ENCODE measurements at places on chromosomes 11 and 22.

DNA sequence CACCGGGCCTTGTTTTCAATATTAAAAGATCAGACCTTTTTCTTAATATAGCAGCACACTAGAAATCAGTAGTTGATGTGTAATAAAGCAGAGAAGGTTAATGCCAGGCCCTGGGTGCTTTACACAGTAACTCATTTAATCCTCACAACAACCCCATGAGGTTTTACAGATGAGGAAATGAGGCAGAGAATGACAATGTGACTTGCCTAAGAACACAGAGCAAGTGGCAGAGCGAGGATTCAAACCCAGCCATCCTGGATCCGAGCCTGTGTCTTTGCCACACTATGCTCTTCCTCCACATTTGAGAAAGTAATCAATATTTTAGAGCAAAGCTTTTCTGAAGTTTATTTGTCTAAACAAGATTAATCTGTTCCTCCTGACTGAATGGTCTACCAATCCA, 7.2 kb downstream of the JAML start:
- H3K4me1 ChIP-seq = no peaks in the 10 kb centered on the region
- no peak for DNase-seq
- no peak overlapping the region for H3K4me3 ChIP-seq

DNA sequence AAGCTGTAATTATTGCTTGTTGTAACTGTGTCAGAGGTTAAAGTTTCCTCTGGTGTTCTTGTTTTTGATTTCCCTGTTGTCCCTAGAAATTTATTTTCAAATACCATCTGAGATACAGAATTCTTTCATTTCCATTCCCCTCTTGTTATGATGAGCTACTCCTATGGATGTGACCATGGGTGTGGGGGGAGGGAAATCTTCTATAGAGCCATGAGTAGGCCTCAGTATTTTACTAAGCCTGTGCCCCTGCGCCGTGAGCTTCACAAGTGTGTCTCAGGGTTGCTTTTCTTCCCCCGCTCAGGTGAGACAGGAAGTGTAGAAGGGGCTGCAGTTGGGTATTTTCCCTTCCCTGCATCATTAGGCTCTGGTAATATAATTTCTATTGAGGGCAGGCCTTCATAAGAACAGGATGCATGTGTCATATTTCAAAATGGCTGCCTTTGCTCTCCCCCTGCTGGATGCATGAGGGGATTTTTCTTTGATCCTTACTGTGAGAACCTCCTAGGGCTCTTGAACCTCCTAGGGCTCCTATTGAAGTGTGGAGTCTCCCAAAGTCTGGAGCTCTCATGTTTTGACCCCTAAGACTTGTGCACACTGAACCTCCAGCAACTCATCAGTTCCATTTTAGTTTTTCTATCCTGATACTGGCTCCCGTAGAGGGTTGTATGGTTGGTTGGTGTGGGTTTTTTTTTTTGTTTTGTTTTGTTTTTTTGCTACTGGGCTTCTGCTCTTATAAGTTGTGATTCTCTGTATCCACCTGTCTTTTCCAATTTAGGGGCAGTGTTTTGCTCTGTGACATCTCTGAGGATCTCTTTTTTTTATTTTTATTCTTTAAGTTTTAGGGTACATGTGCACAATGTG, 658.2 kb downstream of the NTM start:
- no peaks in the 10 kb centered on the region for H3K27me3 ChIP-seq
- H3K36me3 ChIP-seq = no peaks in the 10 kb centered on the region
- no peak overlapping the region for H3K27ac ChIP-seq
- DNase-seq = no peak
- no peaks in the 10 kb centered on the region for H3K4me1 ChIP-seq

GRCh38 chr11:105181521-105181920, 42.0 kb upstream of the CARD18 start:
- H3K27ac ChIP-seq = no peak overlapping the region
- no peaks in the 10 kb centered on the region for H3K4me1 ChIP-seq
- no peak for DNase-seq
- H3K36me3 ChIP-seq = no peaks in the 10 kb centered on the region
- no peak overlapping the region for H3K4me3 ChIP-seq

DNA sequence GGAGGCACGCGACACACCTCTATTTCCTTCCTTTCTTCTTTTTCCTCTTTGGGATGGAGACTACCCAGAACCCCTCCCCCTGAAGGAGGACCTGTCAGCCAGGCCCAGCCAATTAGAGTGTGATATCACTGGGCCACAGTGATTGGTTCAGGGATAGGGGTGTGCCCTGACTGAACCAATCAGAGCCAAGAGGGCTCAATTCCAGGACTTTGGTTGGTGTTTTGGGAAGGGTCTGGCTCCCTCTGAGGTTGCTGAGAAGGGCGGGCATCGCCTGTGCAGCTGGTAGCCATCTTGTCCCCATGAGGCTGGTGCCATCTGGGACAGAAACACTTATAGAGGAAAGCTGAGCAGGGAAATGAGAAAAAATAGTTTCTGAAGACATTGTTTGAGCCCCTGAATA, 71.4 kb downstream of the CHST1 start:
- no peak overlapping the region for H3K27ac ChIP-seq
- H3K27me3 ChIP-seq = peaks cover 41% of the 10 kb centered on the region
- peak; percentile 39 for DNase-seq

- H3K4me1 ChIP-seq = peaks cover 12% of the 10 kb centered on the region
- DNase-seq = no peak
- H3K27ac ChIP-seq = peak overlapping the region; percentile 100
- H3K4me3 ChIP-seq = peak overlapping the region; percentile 37
Observed at GRCh38 chr22:46066691-46067090, 83.6 kb upstream of the PPARA start.

GRCh38 chr11:29389793-29390192, 627.0 kb downstream of the KCNA4 start:
- DNase-seq = no peak
- H3K36me3 ChIP-seq = no peaks in the 10 kb centered on the region
- no peak overlapping the region for H3K4me3 ChIP-seq

- H3K27me3 ChIP-seq = no peaks in the 10 kb centered on the region
- DNase-seq = peak; percentile 8
- no peak overlapping the region for H3K27ac ChIP-seq
- no peaks in the 10 kb centered on the region for H3K4me1 ChIP-seq
- no peak overlapping the region for H3K4me3 ChIP-seq
Observed at GRCh38 chr11:72924568-72925190, 110.5 kb downstream of the ATG16L2 start.

DNA sequence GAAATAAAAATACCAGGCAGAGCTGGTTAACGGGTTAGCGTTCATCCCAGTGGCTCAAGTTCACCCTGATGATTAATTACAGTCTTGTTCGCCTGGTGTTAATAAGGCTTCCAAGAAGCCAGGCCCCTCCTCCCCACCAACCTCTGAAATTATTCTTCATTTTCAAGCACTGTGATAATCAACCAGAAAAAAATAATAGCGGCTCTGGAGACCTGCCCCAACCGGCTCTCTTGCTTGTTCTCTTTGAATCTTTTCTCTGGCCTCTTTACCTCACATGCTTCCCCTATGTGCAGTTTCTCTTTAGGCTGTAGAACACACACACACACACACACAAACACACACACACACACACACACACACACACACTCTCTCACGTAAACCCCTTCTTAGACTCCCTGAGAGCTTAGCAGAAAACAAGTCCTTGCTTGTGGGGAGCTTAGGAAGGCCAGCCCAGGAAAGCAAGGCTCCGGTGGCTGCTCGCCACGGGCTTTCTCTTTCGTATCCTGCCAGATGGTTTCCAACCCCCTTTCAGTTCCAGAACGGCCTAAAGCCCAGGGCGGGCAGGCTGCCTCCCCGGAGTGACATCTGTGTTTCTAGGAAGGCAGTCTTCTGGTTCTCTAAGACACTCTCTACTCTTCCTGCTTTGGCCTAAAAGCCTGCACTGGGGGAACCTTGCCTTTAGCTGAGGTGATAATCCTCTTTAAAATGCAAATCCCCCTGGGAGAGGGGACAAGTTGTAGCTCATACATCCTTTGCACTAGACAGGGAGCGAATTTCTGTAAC, 106.4 kb upstream of the SESN3 start:
- no peaks in the 10 kb centered on the region for H3K27me3 ChIP-seq
- no peaks in the 10 kb centered on the region for H3K36me3 ChIP-seq
- no peak for DNase-seq
- H3K27ac ChIP-seq = no peak overlapping the region

GRCh38 chr11:74085542-74085892, 76.6 kb upstream of the UCP3 start:
- H3K4me3 ChIP-seq = no peak overlapping the region
- H3K27me3 ChIP-seq = no peaks in the 10 kb centered on the region
- no peak for DNase-seq
- no peak overlapping the region for H3K27ac ChIP-seq
- no peaks in the 10 kb centered on the region for H3K4me1 ChIP-seq
- peaks cover 10% of the 10 kb centered on the region for H3K36me3 ChIP-seq

DNA sequence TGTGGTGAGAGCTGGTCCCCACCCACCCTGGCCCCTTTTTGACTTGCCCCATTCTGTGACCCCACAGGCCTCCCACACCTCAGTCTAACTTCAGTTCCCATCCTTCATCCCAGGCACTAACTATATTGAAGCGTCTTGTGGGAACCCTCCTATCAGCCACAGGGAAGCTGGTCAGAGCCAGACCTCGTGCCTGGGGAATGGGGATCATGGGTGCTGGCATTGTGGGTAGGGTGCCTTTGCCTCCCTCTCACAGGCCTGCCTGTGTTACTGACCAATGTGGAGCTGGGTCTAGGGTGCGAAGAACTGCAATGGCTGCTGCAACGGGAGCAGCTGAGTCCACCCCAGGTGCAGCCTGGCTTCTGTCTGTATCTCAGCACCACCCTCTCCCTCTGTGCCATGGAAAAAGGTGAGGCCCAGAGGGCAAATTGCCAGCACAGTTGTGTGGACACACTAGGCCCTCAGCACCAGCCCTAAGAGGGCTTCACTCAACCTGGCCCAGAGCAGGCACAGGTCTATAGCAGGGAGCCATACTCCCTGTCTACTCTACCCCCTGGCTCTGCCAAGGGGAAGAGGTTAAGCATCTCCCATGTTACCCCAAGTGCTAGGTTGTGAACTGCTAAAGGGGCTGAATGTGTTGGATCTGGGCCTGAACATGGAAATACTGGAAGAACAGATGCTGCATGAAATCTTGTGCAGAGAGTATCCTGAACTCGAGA, 37.3 kb downstream of the RRP8 start:
- no peak overlapping the region for H3K27ac ChIP-seq
- H3K4me1 ChIP-seq = peaks cover 6% of the 10 kb centered on the region
- H3K36me3 ChIP-seq = no peaks in the 10 kb centered on the region
- no peak overlapping the region for H3K4me3 ChIP-seq

GRCh38 chr22:29193021-29193420, 12.7 kb upstream of the EMID1 start:
- H3K36me3 ChIP-seq = no peaks in the 10 kb centered on the region
- no peak for DNase-seq
- no peak overlapping the region for H3K27ac ChIP-seq
- H3K4me1 ChIP-seq = no peaks in the 10 kb centered on the region
- no peak overlapping the region for H3K4me3 ChIP-seq

DNA sequence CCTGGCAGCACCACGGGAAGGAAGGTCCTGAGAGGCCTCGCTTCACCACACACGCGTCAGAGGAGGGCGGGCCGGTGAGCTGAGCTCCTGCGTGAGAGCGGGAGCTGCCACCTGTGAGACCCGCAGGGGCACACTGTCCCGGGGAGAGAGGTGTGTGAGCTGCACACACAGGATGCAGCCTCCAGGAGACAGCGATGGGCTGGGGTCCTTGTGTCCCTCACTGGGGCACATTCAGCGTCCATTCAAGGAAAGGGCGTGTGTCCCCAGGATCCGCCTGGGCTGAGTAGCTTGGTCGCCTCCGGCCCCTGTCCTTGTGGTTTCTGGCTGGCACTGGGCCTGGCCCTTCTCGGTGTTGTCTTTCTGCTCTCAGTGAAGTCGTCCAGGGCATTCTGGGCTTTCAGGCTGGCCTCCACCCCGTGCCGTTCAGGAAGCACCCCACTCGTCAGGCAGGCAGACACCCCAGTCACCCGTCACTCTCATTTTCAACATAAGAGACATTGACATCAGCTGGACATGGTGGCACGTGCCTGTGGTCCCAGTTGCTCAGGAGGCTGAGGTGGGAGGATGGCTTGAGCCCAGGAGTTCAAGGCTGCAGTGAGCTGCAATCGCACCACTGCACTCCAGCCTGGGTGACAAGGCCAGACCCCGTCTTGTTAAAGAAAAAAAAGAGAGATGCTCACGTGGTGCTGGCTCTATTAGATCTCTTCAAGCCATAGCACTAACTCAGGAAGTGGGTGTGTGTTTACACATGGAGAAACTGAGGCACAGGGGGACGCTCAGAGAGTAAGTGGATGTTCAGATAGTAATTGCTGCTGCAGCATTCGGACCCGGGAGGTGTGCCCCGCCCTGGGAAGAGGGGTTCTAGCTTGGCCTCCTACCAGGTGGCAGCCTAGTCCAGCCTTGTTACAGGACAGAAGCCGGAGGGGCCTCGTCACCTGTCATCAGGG, 1081.6 kb downstream of the BRD1 start:
- no peak overlapping the region for H3K4me3 ChIP-seq
- no peaks in the 10 kb centered on the region for H3K4me1 ChIP-seq
- no peak for DNase-seq
- no peak overlapping the region for H3K27ac ChIP-seq
- no peaks in the 10 kb centered on the region for H3K27me3 ChIP-seq
- no peaks in the 10 kb centered on the region for H3K36me3 ChIP-seq

DNA sequence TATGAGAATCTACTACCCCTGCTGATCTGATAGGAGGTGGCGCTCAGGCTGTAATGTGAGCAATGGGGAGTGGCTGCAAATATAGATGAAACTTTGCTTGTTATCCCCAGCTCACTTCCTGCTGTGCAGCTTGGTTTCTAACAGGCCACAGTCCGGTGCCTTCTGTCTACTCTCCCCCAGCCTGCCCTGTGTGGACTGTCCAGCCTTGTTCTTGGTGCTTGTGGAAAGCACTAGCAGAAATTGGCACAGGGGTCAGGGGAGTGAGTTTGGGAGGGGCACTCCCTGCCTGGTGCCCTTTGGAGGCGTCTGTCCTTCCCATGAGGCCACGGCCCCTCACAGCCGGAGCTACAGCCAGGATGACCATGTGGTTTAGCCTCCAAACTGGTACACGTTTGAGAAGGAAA, 14.3 kb downstream of the MOV10L1 start:
- no peaks in the 10 kb centered on the region for H3K27me3 ChIP-seq
- DNase-seq = no peak
- H3K36me3 ChIP-seq = no peaks in the 10 kb centered on the region
- H3K4me3 ChIP-seq = no peak overlapping the region

DNA sequence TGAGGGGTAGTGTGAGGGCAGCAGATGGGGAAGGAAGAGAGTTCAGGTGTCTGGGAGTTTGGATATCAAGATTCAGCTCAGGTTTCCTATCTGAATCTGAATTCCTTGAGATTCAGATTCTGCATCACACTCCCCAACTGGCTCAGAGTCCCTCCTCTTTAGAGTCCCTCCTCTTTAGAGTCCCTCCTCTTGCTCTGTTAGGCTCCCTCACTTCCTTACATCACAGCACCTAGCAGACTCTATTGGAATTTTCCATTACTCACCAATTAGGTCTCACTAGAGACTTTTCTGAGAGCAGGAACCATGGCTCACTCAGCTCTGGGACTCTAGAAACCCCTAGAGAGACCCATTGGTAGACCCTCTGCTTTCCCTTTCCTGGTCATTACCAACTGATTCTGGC, 303.4 kb upstream of the SYN3 start:
- H3K27me3 ChIP-seq = no peaks in the 10 kb centered on the region
- H3K27ac ChIP-seq = no peak overlapping the region
- no peak overlapping the region for H3K4me3 ChIP-seq
- DNase-seq = no peak
- no peaks in the 10 kb centered on the region for H3K4me1 ChIP-seq

GRCh38 chr11:45736424-45736823, 68.5 kb upstream of the SLC35C1 start:
- H3K27me3 ChIP-seq = no peaks in the 10 kb centered on the region
- H3K4me1 ChIP-seq = peaks cover 12% of the 10 kb centered on the region
- no peak overlapping the region for H3K4me3 ChIP-seq
- H3K36me3 ChIP-seq = no peaks in the 10 kb centered on the region
- no peak for DNase-seq
